Stimulated activated naive CD8-positive, alpha-beta T cell treated with anti-CD3 and anti-CD28 coated beads, Interleukin-15, Interleukin-2, amounts not matched to agents 100 U/mL and 50 U/mL, for 24 hours (primary cell): ENCODE measurements at places on chromosomes 13 and 19.
A peak's percentile ranks its signal among the peaks of the same experiment; 100 is the strongest.

- DNase-seq = no peak
Observed at GRCh38 chr19:47421244-47421786, 2.0 kb upstream of the MEIS3 start.

GRCh38 chr13:41418027-41418426 is 39.3 kb upstream of the RGCC start:
- DNase-seq = no peak

DNA sequence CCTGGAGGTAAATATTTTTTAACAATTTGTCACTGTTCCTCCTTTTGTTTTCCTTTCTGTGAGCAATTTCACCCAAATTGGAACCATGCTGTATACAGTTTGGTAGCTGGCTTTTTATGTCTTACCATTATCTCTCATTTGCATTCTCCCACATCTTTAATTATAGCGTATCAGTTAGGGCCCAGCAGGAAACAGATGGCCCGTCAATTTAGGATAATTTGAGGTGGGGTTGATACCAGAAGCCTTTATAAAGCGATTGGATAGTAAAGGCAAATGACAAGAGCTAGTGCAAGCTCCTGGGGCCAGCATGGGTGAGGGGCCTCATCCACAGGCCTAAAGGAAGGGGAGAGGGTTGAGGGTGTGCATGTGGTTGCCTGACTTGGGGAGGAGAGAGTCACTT is 3.8 kb upstream of the IFNL4 start:
- DNase-seq = no peak

DNA sequence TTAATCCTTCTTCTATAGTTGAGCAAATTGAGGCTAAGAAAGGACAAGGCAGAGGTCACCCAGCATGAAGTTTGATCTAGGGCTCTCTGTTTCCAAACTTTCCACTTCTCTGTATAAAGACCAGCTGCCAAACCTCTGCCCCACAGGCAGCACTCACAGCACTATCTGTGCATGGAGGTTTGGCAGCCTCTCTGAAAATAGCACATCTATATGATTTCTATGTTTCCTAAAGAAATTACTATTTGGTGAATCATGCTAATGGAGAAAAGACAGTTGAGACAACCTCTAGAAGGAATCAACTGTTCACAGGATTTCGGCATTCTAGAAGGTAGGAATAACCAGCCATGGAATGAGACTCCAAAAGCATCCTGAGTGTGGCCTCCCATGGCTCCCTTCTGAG is 554.5 kb downstream of the IRS2 start:
- DNase-seq = no peak

DNA sequence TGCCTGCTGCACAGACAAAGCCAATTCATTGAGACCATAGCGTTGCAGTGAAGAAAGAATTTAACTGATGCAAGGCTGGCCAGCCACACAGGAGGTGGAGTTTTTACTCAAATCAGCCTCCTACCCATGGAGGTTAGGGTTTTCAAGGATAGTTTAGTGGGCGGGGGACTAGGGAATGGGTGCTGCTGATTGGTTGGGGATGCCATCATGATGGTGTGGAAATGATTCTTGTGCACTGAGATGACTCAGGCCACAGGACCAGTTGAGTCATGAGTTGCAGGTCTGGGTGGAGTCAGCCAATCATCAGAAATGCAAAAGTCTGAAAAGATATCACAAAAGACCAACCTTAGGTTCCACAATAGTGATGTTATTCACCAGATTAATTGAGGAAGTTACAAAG is 359.6 kb downstream of the FOXO1 start:
- peak; percentile 42 for DNase-seq

- DNase-seq = no peak
Observed at GRCh38 chr13:20149762-20150161, 11.1 kb downstream of the GJA3 start.

DNA sequence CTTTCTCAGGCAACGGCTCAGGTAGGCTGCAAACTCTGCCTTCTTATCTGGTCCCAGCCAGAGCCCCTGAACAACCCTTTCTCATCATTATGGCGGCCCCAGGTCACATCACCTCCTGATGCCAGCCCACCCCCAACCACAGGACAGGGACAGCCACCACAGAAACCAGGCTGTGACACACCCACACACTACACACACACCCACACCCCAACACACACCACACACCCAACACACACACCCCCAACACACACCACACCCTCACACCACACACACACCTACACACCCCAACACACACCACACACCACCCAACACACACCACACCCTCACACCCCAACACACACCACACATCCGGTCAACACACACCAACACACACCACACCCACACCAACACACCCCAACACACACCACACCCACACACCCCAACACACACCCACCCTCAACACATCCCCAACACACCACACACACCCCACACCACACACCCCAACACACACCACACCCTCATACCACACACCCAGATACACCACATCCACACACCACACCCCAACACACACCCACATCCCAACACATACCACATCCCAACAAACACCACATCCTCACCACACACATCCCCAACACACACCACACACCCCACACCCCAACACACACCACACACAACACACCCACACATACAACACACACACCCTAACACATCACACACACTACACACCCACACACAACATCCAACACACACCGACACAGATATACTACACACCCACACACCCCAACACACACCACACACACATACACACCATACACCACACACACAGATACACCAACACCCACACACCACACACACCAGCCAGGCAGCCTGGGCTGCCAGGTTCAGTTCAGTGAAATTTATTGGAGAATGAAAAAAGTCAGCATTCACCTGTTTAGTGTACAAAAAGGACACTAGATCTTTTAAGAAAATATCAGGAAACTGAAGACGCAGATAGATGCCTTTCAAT is 4.2 kb upstream of the ISYNA1 start:
- no peak for DNase-seq

DNA sequence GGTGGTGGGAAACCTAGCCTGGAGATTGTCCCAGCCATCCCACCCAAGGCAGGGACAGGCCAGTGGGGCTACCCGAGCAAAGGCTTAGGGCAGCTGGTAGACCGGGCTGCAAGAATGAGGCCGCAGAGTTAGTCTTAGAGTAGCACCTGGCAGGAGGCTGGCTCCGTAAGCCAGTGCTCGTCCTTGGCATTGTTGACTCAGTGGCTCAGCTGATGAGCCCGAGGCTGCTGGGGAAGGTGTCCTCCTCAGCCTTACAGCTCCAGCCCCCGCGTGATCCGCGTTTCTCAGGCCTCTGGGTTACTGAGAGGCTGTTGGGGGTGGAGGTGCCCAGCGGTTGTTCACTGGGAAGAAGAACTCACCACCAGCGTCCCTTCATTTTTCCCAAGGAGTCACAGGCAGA is 24.7 kb downstream of the PPP1R37 start:
- no peak for DNase-seq
